ENCODE measurements at places on chromosomes 2 and 18.

GRCh38 chr2:113175042-113175628 lies 1.4 kb downstream of the PSD4 start:
- DNase-seq = peak; percentile 74

DNA sequence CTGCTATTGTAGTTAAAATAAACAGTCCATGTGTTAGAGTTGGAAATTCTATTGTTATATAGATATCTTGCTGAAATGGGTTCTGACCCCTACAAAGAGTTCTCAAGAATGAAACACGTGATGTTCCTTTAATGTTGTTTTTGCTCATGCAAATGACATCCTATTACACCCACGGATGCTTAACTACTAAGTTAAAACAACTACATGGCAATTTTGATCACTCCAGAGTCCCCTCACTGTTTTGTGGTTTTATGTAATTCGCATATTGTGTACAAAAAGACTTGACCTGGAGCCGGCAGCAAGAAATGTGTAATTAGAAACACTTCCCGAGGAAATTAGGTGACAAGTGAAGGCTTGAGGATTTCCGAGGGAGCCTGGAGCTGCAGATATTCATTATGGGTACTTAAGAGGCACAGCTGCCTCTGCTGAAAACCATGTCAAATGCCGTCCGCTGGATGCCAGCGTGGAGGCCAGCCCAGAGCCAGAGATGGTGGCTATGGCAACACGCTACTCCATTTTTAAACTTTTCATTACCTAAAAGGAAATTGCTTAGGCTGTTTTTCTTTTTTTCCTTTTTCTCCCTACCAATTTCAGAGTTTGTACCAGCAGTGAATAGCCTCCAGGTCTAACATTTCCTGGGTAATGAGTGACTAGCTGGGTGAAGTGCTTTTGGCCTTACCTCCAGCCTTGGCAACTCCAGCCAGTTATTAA lies 21.0 kb upstream of the CABLES1 start:
- DNase-seq = no peak

- DNase-seq = peak; percentile 80
Measured at GRCh38 chr18:48928787-48929186, 22.0 kb downstream of the SMAD7 start.

DNA sequence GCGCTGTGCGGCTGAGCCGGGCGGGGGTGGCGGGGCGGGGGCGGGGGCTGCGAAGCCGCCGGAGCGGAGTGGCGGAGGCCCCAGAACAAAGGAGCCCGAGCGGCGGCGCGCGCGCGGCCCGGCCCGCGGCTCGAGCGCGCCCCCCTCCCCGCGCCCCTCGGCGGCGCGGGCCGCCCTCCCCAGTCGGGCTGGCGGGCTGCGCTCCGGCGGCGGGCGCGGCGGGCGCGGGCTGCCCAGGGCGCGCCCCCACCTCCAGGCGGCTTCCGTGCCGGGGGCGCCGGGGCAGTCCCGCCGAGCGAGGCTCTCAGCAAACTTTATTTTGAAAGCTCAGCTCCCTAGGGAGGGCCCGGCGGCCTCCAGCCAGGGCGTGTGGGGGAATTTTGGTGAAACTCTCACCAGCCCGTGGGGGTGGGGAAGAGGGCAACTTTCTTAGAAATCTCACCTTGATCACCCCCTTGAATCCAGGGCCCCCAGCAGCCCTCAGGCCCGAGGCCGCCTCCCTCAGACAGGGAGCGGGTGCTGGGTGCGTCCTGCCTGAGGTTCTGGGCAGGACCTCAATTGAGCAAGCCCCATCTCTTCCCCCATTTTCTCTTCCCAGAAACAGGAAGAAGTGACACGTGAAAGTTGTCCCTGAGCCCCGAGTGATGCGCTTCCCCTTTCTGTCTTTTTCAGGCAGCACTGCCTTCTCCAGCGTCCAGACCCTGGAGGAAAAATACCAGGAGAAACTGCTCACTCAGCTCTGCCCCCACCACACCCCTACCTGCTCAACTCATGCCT lies 786 bp downstream of the TET3 start:
- peak; percentile 91 for DNase-seq

GRCh38 chr2:28612131-28612812 lies 116.4 kb downstream of the PLB1 start:
- no peak for DNase-seq

- no peak for DNase-seq
Measured at GRCh38 chr2:64401529-64401880, 52.5 kb upstream of the LGALSL start.

- peak; percentile 8 for DNase-seq
Measured at GRCh38 chr18:37712776-37713175, 147.2 kb upstream of the CELF4 start.

GRCh38 chr18:621291-622043 lies 24.7 kb downstream of the CLUL1 start:
- DNase-seq = no peak

DNA sequence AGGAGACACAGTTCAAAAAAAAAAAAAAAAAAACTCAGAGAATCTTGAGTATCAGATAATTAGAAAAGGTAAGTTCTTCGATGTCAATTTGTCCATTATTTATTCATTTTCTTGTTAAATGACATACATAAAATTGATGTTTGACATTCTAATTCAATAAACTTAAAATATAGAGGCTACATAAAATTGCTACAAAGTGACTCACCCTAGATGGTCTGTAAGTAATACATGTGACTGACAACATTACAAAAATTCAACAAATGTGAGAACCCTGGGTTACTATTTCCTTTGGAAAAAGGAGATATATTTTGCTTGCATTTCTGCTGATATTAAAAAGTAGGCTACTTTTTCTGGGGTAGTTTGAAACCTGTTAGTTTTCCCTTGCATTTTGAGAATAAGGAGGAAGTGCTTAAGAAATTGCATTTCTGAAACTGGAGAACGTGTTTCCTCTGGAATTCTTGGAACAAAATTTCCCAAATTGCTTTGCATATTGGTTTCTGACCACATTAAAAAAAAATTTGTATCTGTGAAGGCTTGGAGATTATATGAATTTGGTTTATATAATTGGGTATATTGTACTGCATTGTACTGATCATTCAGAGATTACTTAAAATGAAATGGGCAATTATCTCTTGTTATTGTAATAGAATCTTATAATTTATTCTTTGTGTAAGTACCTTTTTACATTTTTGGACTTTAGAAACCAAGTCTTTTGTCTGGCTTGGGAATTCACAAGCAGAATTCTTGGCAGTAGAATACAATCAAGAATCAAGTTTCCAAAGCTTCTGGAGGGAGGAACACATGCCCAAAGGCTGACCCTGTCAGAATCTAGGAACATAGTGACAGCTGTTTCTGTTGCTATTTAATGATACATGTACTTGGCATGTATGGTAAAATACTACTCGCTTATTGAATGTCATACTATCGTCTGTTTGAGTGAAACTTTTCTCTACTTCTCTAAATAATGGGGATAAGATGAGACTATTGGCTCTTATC lies 106.1 kb downstream of the DSEL start:
- DNase-seq = no peak

DNA sequence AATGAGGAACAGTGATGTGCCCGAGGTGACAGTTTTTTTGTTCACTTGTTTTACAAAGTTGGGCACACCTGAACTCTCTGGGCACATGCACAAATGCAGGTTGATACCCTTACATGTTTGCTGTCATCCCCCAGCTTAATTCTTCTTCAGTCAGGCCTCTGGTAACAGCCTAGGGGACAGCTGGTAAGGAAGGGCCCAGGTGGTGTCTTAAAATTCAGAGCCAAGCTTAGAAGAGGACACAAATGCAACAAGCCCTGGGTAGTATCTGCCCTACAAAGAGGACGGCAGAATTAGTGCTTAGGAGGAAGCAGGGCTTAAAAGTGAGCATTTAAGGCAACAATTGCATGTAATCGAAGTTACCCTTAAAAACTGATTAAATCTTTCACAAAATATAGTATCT lies 171.9 kb upstream of the ACAA2 start:
- DNase-seq = no peak

- DNase-seq = no peak
Measured at GRCh38 chr18:61572871-61573270, 239.6 kb downstream of the CDH20 start.

DNA sequence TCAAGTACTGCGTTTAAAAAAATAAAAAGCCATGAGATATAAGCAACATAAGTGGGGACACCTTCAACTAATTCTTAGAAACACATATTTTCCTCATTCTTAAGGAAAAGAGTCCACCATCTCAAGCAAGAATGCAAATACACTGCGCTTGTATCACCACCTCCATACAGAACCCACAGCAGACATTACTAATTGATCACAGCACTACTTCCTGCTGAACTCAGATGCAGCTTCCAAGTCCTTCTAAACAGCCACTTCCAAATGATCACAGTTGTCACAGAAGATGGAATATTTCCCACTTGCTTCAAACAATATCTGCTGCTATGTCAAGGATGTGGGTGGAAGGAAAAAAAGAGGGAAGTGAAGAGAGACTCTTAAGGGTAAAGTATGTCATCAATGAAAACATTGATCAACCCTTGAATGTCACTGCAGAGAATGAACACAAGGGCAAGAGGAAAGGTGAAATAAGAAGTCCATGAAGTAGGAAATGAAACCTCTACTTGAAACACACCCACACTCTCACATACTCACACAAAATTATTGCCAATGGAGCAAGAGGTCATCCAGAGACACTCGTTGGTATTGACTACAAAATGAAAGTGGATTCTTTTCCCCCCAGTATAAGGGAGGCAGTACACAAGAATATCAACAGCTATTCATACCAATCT lies 22.1 kb downstream of the TGFA start:
- no peak for DNase-seq

DNA sequence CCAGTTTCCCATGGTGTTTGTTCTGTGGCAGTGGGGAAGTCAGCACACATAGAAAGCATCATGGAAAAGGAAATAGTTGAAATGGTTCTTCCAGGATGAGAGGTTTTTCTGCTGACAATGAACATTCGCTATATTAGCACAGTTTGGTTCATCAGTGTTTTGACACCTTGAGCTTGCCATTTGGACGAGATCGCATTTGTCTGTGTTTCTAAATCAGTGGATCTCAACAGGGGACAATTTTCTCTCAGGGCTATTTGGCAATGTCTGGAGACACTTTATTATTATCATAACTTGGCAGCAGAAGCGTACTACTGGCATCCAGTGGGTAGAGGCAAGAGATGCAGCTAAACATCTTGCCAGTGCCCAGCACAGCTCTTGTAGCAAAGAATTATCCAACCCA lies 74.6 kb downstream of the CD8B2 start:
- DNase-seq = no peak

- DNase-seq = peak; percentile 61
Measured at GRCh38 chr2:67840460-67841068, 222.2 kb downstream of the C1D start.

DNA sequence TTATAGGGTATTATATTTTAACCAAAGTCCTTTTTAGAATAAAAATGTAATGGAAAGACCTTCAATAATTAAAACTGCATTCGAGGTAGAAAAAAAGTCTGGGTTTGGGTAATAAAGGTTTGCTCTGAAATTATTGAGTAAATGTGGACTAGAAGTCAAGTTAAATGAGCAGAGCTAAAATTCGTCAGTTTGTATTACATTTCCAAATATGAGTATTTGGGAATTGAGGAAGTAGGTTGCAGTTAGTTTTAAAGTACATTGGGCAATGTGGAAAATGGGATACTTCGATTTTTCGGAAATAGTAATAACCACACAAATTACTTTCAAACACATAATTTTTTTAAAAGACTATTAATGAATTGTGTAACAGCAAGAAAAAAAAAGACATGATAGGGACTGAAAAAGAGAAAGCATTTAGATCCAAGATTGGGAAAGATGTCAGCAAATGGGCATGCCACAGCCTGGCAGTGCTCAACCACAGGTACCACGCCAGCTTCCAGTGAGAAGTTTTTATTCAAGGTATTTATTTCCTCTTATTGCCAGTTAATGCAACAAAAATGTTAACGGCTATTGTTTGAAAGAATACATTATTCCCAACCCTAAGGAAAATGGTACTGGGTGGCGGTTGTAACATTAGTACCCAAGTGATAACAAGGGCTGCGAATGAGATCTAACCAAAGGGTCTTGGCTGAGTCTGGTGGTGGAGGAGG lies 50.0 kb downstream of the TTC39C start:
- no peak for DNase-seq

- DNase-seq = no peak
Measured at GRCh38 chr18:11115276-11115675, 34.1 kb downstream of the PIEZO2 start.

GRCh38 chr2:57920342-57920939 lies 126.2 kb upstream of the VRK2 start:
- DNase-seq = no peak

GRCh38 chr2:229636571-229636970 lies 77.8 kb downstream of the DNER start:
- DNase-seq = no peak

- peak; percentile 94 for DNase-seq
Measured at GRCh38 chr2:60806988-60807681, 51.1 kb downstream of the PAPOLG start.

DNA sequence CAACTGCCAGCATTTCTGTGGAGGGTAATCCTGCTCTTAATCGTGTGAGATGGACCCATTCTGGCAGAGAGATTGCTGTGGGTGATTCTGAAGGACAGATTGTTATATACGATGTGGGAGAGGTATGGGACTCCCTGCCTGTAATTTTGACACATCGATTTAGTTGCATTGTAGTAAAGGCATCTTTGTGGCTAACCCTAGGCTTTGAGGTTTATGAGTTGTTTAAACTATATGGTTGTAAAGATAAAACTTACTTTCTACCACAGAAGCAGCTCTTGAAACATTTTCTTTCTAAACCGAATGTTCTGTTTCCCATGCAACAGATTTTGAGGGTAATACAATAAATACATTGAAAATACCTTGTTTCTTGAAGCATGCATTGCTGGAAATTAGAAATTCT lies 58.5 kb downstream of the DYNC1I2 start:
- DNase-seq = no peak

Data from NB4 (cell line).